ENCODE measurements at places on chromosomes 3 and 15.

- no peak for DNase-seq
These were observed 35.4 kb upstream of the KCNMB3 start for GRCh38 chr3:179286331-179286730.

DNA sequence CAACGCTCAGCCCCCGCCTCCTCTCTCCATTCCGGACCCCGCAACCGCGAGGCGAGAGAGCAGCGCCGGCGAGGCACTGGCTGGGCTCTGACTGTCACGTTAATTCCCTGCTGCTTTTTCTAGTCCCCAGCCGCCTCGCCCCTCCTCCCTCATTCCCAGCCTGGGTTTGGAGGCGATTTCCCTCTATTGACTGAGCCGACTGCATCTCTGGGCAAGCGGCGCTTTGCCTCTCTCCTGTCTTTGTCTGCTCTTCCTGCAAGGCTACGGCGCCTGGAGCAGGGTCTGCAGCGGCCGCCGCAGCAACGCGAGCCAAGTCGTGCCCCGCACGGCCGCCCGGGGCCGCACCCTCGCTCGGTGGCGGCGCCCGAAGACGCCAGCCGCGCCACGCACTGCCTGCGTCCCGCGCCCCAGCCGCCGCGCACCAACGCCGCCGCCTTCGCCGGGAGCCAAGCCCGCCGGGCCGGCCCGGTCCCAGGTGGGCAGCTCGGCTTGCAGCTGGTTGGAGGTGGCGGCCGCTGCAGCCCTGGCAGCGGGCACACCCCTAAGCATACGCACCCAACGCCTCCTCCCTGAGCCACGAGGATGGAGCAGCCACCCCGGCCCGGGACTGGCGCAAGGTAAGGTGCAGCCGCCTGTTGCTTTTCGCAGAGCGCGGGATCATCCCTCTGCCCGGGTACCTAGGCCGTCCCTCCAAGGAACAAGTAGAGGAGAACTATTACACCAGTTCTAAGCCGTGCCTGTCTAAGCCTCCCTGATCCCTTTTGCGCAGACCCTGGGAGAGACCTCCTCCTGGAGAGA lies at the start of gene LRRC3B:
TSS of gene LRRC3B (plus strand) at position 152 of the 798 bp plus-strand sequence. CDS start 86,901 bp downstream, outside the sequence.
- DNase-seq: no peak

- DNase-seq: no peak
These were observed 29.4 kb upstream of the EIF4A2 start for GRCh38 chr3:186754006-186754405.

GRCh38 chr3:145623349-145623748 lies 537.6 kb downstream of the PLOD2 start:
- no peak for DNase-seq

- DNase-seq: no peak
These were observed 956 bp downstream of the ZIC1 start for GRCh38 chr3:147410116-147410525.

- DNase-seq: no peak
These were observed 920.7 kb upstream of the NR2F2 start for GRCh38 chr15:95409626-95410310.

DNA sequence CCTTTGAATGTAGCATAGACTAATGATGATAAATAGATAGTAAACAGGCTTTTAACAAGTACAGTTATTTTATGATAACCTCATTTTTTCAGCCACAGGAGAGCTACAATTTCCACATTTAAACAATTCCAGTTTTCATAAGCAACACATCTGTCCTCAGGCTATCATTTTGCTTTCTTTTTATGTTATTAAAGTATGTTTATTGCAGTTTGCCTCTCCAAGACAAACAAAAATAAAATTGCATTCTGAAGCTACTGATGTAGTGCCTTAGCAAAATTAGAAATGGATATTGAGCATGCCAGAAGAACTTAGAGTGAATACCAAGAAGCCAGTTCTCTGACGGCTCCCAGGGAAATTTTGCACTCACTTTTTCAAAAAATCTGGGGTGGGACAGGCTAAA lies 140.6 kb upstream of the ABHD17C start:
- DNase-seq: no peak

DNA sequence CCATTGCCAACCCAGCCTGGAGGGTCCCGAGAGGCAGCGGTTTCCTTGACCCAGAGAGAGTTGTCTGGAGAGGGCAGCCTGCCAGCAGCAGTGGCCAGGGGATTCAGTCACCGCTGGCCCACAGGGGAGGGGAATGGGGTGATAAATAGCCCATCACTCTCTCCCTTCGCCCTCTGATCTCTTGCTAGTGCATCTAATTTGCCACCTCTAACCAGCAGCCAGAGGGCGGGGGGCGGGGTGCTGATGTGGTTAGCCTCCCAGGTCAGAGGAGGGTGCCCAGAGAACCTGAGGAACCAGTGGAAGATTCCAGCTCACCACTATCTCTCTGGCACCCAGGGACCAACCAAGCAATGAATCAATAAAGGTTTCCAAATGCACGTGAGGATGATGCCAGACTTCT lies 35.1 kb upstream of the SLC6A11 start:
- no peak for DNase-seq

- no peak for DNase-seq
These were observed 27.4 kb upstream of the BOC start for GRCh38 chr3:113183748-113184661.

DNA sequence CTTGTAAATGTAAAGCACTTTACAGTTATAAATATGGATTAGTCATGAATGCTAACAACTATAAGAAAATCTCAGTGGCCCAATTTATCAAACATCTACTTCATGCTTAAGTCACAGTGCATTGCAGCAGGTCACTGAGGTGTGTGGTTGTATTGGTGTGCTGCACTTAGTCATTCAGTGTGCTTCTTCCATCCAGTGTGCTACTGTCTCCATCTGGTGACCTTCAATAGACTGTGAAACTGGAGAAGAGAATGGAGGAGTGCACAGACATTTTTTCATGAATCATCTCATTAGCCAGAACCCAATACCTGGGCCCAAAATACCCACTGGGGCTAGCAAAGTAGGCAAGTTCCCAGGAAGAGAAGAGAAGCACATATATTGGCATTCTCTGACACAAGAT lies 199.6 kb downstream of the SHOX2 start:
- no peak for DNase-seq

- DNase-seq: no peak
These were observed 182.4 kb downstream of the CBLB start for GRCh38 chr3:105686278-105686897.

DNA sequence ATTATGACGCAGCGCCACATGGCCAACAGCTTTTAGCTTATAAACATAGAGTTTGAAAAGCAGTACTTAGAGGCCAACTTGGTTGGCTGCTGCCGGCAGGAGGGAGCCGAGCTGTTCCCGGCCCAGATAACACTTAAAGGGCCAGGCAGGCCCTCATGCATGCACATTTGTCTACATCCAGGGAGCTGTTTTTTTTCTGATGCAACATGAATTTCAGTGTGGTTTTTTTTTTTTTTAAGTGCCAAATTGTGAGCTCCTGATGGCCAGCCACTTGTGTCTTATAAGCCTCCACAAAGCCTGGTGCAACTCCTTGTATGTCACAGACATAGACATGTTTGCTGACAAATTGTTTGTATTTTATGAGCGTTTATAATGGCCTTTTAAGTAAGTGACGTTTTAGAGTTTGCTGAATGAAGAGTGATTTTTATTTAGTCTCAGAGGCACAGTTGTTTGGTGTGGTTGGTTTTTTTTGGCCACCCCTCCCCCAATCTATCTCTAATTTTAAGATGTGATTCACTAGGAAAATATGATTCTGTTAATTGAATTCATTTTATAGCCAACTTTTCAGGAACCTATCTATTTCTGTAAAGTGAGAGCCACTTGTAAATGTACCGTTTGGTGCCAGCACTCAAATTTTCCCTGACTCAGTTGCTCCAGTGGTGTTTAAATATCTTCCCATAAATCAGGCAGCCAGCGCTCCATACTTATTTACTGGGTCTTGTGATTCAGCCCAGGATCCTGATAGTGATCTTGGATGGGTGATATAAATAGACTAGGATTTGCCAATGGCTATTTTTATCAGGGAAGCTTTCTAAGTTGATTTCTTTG lies 134.3 kb downstream of the VGLL4 start:
- peak; percentile 82 for DNase-seq

DNA sequence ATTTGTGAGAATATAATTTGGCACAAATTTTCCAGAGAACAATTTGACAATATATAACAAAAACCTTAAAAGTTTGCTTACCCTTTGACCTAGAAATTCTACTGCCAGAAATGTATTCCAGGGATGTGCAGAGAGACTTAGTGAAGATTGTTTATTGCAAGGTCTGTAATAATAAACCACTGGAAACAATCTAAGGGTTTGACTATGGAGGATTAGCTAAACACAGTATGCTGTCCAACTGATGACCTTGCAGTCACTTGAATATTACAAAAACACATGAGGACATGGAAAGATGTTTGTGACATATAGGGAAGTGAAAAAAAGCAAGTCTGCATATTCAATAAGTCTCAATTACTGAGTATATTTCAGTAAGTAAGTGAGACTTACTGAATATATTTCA lies 48.1 kb upstream of the CDV3 start:
- DNase-seq: no peak

GRCh38 chr15:77974416-77975331 lies 102.8 kb downstream of the TBC1D2B start:
- no peak for DNase-seq

GRCh38 chr3:61251174-61251972 lies at the start of gene FHIT:
Gene FHIT (minus strand): TSS chr3:61251452.
- DNase-seq: peak; percentile 54
